ENCODE measurements at places on chromosomes 7 and 10.

GRCh38 chr10:11255796-11256444 lies 238.2 kb downstream of the CELF2 start:
- DNase-seq = no peak

- no peak for DNase-seq
Observed at GRCh38 chr10:49601857-49602256, 8.3 kb upstream of the SLC18A3 start.

GRCh38 chr10:83108565-83109333 lies 1030.6 kb upstream of the GHITM start:
- no peak for DNase-seq

GRCh38 chr7:74193054-74193453 lies 16.8 kb upstream of the LAT2 start:
- DNase-seq = no peak

- no peak for DNase-seq
Observed at GRCh38 chr7:129864042-129864441, 88.7 kb downstream of the UBE2H start.

DNA sequence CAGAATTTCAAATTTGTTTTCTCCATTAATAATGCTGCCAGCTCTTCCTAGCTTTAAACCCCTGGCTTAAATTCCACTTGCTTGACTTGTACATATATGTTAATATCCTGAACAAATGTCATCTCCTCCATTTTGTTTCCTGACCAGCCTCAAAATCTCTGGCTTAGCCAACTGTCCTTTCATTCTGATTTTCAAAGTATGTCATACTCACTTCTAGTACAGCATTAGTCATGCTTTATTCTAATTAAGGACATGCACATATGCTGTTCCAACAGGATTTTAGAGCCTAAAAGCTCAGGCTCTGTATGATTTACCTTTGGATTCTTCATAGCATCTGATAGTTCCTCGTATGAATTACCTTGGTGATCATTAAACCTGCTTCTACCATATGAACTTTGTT lies 158.3 kb downstream of the ZNF438 start:
- no peak for DNase-seq
